ENCODE measurements at places on chromosomes 2 and 18. TPM values are rescaled to one million over a fixed set of nuclear protein-coding genes. Genes with fewer than 3 reads are reported as not detected.

DNA sequence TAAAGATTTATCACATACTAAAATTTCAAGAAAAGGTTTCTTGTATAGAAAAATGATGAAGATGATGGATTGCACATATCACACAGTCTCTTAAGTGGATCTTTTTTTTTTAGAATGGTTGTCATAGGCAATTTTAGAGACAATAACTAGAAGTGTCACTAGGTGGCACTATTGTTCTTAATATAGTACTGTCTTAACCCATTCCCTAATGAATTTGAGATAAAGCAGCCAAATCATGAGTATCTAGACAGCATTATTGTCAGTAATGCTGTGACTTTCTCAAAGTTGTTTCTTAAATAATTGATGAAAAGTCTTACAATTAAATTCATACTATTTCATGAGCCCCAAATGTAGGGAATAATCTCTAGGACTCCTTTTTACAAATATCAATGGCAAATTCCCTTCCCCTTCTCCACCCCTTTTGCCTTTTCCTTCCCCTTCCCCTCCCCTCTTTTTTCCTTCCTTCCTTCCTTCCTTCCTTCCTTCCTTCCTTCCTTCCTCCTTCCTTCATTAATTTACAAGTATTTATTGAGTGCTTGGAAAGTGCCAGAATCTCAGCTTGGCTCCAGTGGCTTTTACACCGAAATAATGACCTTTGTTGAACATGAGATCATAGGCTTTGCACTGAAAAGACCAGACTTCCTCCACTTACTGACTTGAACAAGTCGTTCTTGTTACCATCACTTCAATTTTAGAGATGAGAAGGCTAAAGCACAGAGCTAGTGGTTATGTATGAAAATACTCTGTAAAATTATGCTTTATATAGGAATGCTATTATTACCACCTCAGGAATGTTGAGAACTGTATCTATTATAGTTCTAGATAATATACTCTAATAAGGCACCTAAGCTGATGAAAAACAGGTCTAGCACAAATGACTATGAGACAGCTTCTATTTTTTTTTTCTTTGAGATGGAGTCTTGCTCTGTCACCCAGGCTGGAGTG is 19.8 kb downstream of the MYL12B start:
- peak; percentile 81 for DNase-seq

- DNase-seq, result peak; percentile 70
Observed at GRCh38 chr2:85133751-85134254, 611 bp downstream of the TCF7L1 start.

GRCh38 chr2:218003981-218004419 is 1.2 kb upstream of the TNS1 start:
- DNase-seq, result peak; percentile 96

GRCh38 chr18:43129946-43130524 is 14.6 kb upstream of the RIT2 start:
- peak; percentile 33 for DNase-seq

GRCh38 chr18:78991446-78991845 is 11.8 kb downstream of the SALL3 start:
- DNase-seq, result no peak

DNA sequence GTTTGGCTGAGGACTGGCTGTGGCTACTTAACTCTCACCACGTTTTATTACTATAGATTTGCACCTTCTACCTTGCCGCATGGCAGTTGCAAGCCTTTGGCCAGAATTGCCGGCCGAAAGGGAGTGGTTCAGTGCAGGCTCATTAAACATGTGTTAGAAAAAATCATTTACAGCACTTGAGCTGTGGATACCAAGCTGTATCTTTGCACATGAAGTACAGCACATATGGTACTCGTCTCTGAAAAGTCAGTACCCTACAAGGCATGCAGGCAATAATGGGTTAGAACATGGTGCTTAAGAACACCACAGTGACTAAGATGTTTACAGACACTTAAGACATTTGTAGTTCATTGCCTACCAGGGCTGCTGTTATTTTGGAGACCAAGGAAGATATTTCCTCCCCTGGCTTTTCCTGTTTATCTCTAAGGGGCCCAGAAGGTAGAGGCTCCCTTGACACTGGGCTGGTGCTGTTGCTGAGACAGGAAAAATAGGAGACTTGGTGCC is 103.1 kb downstream of the ZNF532 start:
- no peak for DNase-seq

The IL1B gene
- polyA plus RNA-seq, result 1.1 TPM

- DNase-seq, result peak; percentile 65
Observed at GRCh38 chr2:29632018-29632417, 289.4 kb downstream of the ALK start.

DNA sequence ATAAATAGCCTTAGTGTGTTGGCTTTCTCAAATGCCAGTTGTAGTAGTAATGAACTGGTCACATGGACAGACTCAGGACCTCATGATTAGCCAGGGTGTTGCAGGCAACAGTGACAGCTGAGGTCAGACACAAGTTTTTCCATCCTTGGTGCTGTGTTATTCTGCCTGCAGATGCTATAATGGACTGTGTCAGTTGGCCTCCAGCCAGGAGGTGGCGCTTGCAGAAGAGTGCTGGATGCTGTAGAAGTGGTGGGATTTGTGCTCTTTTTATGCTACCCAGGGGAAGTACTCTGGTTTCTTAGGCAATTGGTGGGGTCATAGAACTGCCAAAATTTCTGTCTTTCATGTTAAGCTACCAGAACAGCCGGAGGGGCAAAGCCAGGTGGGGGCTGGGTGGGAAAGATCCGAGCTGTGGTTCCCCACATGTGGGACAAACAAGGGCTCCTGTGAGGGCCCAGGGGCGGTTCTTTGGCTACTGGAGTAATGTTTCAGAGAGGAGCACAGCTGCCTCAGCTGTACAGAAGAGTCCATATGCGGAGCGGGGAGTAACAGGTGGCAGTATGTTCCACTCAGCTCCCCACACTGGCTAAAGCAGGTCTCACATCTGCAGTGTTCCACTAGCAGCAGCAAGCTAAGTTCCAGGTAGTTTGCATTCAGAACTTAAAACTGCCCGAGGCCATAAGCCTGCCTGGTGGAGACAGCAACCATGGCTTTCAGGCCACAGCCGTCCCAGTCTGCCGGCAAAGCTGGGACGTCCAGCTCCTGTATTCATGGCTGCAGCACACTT is 104.4 kb downstream of the GULP1 start:
- no peak for DNase-seq

The COL3A1 gene
- 977 TPM for polyA plus RNA-seq
